ENCODE measurements at places on chromosomes 6 and 20.

- no peak for DNase-seq
Measured at GRCh38 chr6:130140084-130140483, 82.7 kb downstream of the SAMD3 start.

DNA sequence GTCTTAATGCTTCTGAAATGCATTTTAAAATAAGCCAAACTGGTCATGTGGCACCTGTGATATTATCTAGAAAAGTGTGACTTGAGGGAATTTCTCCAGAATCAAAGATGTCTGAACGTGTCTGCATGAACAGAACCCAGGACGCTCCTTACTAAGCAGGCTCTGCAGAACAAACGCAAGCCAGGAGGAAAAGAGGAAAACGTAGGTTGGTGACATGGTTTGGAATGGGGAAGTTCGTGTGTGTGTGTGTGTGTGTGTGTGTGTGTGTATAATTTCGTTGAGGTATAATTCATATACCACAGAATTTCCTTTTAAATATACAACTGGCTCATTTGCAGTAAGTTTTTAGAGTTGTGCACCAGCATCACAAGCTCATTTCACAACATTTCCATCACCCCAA lies 200.5 kb upstream of the FOXQ1 start:
- DNase-seq = no peak

DNA sequence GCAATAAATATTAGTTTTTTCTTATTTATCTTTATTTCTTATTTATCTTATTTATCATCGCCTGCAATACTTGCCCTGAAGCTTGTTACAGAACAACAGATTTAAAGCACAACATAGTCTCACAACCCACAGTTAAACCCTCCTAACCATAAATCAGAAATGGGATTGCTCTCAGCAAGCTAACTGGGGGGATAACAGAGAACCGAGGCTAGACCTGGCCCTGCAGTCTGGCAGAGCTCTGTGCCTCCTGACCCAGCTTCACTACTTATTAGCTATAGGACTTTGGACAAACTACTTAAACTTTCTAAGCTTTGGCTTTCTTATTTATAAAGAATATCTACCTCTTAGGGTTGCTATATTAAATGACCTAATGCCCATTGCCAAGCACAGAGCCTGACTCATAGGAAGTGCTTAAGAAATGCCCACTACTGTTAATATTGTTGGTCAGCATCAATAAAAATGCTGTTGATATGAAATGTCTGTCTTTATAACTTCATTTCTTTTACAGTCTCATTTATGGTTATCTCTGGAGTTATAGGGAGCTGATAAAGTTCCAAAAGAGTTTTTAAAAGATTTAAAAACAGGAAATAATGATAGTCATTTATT lies 87.9 kb upstream of the BEND6 start:
- DNase-seq = no peak

GRCh38 chr20:36591281-36591680 lies 14.3 kb upstream of the RAB5IF start:
- DNase-seq = no peak

DNA sequence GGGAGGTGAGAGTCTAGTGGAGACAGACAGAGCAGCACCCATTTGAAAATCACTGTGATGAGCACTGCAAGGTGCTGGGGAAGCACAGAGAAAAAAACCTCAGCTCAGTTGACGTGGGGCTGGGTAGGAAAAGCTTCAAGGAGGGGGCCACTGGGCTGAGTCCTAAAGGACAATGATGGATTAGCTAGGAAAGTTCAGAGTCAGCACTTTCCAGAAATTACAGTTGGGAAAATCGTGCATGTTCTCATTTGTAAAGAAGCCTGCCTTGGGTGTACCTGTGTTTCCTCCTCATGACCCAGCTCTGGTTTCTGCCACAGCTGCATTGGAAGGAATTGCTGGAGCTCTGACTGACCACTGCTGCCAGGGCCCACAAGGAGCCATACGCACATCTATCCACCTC lies 221.3 kb downstream of the FARS2 start:
- DNase-seq = no peak

DNA sequence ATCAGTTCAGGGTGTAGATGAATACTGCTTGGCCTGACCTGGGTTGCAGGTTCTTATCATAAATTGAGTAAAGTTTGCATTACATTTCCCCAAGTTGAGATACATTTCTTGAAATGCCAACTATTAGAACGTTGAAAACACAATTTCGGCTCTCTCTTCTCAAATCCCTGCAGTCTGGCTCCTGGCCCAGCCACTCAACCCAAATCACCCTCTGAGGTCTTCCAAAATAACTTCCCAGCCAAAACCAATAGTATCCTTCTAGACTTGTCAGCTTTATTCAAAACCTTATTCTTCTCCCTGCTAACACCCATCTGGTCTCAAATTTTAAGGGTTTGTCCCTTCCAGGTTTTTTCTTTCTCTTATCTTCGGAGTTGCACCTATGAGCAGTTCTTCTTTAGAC lies 263.6 kb downstream of the EYA4 start:
- no peak for DNase-seq

GRCh38 chr6:126886106-126886505 lies 232.4 kb upstream of the RSPO3 start:
- no peak for DNase-seq

DNA sequence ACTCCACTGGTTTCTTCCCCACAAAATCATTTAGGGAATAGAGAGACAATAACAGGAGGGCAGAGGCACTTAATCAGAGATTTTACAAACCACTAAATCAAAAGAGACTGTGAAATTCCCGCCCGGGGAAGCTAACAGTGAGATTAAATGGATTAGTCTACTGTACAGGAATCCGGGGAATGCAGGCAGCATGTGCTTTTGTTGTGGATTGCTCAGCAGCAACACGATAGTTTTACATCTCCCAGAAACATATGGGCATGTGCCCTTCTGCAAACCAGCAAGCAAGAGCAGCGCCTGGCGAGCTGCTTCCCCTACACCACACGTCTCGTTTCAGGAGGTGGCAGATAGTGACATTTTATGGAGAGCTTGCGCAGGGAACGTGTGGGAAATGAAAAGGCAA lies 382.3 kb downstream of the CD83 start:
- no peak for DNase-seq

DNA sequence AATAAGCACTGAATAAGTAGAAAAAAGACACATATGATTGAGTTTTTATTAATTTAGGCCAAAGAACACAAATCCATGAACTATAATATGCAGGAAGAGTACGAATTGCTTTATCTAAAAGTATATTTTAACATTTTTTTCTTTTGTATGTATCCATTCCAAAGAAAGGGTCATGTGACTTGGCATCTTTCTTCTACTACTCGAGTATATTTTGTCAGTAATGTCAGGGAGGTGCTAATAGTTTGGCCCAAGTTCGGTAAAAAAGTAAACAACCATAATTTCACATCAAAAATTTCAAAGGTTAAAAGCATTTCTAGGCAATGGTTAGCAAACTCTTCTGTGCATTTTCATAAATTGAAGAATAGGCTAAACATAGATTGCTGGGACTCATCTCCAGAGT lies 18.7 kb downstream of the DEFB110 start:
- DNase-seq = no peak
